Suprapubic skin (tissue), 4 donors: ENCODE measurements at places on chromosomes 3 and 15. TPM values are rescaled to one million over a fixed set of nuclear protein-coding genes. Genes with fewer than 3 reads are reported as not detected.

NIT2 gene
- 29.2 TPM for total RNA-seq

GOLGA6B gene
- total RNA-seq, result 0.80 TPM

SLC6A20 gene
- total RNA-seq, result 0.42 TPM

TP63 gene
- 326 TPM for total RNA-seq

SPSB4 gene
- total RNA-seq, result 0.81 TPM

LRTM1 gene
- not detected for total RNA-seq

PCSK6 gene
- 22.8 TPM for total RNA-seq

GRCh38 chr3:196274585-196274984 lies 12.9 kb downstream of the PCYT1A start:
- no peak for DNase-seq

GRCh38 chr3:70281663-70282062 lies 30.8 kb downstream of the MDFIC2 start:
- no peak for DNase-seq

- DNase-seq, result no peak
Measured at GRCh38 chr15:89707577-89707976, 17.0 kb downstream of the WDR93 start.

- DNase-seq, result no peak
Measured at GRCh38 chr3:165854696-165855095, 17.5 kb upstream of the BCHE start.

- no peak for DNase-seq
Measured at GRCh38 chr3:159150180-159150579, 348.3 kb downstream of the MFSD1 start.

DNA sequence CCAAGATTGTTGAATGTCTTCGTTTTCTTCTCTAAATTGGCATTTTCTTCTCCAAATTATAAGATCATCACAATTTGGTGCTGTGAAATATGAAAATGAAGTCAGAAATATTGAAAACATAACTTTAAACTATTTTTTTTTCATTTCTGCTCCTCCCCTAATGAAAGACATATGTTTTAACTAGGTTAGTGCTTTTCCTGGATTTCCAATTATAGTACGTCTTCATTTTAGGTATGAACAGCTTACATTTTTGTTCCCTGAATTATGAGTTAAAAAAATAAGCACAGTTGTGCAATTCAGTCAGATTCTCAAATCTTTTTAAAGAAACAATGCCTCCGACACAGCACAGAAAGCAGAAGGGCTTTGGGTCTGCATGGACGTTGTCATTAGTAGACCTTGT lies 83.5 kb upstream of the CFAP20DC start:
- no peak for DNase-seq

DNA sequence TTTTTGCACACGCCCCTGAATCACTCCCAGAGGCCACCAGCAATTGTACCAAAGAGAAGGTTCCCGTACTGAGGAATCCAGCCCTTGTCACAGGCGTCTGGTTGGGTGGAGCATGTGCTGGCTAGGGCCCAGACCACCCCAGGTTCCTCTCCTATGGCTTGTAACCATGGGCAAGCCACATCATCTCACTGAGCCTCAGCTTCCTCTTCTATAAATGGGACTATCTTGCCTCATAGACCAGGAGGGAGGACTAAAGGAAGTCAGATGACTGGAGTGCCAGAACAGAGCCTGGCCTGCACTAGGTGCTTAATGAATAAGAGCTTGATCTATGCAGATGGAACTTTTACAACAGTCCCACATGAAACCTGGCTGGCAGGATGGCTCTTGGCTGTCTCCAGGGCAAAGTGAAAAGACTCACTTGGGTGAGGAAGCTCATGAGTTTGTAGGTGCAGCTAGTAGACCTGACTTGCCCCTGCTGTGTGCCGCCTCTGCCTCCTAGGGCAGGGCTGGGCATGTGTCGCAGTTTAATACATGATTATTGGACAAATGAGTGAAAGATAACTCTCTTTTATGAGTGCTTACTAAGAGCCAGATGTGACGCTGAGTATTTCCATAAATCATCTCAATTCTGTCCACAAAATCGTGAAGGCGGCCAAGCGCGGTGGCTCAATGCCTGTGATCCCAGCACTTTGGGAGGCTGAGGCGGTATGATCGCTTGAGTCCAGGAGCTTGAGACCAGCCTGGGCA lies 29.3 kb downstream of the CTSH start:
- DNase-seq, result no peak

DNA sequence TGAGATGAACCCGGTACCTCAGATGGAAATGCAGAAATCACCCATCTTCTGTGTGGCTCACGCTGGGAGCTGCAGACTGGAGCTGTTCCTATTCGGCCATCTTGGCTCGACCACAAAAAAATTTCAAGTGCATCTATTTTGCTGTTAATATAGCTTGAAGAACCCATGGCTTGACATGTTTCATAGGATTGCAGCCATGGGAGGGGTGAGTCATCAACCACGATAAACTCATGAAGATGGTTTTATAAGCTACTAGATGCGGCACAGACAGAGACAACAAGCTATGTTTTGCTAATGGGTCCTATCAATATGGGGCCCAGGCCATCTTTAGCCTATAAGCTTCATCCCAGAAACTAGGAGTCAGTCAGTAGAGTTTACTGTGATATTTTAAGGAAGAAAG lies 100.4 kb upstream of the PHLDB2 start:
- DNase-seq, result no peak

DNA sequence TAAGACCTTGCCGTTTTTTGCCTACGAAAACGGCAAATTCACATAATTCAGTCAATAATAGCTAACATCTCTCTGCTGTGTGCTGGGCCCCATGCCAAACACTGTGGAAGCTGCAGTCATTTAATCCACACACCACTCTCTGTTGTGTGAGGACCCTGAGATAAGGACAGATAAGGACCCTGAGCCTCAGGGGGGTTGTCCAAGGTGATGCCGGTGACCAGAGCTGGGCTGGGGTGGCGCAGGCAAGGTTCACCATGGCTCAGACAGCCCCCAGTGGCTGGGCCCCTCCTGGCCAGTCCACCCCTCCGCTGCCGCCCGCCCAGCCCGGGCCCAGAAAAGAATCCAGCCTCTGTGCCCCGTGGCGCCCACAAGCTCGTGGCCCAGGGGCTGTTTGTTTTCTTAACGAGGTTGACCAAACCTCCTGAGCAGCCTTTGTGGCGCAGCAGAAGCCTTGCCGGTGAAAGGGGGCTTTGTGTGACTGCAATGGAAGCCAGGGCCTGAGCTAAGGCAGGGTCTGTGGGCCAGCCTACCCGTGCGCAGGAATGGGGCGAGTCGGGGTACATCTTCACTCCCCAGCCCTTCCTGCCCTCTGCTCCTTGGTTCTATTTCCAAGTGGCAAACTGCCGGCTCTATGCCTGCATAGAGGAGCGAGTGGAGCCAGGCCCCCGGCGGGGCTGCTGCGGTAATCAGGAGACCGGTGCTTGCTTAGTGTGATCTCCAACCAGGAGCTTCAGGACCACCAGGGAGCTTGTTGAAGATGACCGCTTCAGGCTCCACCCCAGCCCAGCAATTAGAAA lies 4.4 kb upstream of the SNX22 start:
- DNase-seq, result no peak

DNA sequence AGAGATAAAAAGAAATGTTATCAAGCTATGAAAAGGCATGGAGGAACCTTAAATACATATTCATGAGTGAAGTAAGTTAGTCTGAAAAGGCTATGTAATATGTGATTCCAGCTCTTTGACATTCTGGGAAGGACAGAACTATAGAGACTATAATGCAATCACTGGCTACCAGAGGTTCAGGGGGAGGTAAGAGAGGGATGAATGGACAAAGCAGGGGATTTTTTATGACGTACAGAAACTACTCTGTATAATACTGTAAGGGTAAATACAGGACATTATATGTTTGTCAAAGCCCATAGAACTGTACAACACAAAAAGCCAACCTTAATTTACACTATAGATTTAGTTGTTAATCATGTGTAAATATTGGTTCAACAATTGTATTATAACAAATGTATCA lies 46.1 kb downstream of the MCTP2 start:
- no peak for DNase-seq

DNA sequence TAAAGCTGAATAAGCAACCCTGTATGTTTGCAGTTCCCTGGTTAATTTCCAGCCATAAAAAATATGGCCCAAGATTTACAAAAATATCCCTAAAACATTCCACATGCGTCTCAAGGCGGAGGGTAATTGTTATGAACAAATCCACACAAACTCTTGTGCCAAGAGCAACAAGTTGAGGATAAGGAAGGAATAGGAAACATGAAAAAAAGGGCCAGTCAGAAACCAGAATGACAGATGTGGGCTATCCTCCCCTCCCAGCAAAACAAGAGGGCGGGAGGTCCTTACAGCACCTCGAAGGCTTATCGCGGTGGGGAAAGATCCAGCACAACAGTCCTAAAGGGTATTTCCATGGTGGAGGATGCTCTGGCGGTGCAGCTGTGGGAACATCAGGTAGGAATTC lies 155.6 kb upstream of the HES1 start:
- DNase-seq, result no peak

DNA sequence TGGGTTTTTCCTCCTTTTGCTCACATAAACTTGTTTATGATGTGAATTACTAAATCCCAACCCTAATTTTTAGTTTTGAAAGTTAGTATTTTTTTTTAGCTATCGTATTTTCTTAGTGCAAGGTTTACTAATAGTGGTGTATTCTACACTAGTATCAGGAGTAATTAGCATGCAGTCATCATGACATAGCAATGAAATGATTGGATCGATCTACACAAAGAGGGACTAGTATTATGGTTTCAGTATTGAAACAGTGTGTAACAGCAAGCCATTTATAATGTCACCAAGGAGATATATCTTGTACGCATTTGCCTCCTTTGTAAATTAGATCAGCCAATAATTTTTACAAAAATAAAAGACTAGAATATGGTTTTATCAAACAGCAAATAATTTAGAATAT lies 38.7 kb downstream of the RNF111 start:
- DNase-seq, result no peak

- no peak for DNase-seq
Measured at GRCh38 chr15:50531766-50532165, 14.7 kb downstream of the USP50 start.

DNA sequence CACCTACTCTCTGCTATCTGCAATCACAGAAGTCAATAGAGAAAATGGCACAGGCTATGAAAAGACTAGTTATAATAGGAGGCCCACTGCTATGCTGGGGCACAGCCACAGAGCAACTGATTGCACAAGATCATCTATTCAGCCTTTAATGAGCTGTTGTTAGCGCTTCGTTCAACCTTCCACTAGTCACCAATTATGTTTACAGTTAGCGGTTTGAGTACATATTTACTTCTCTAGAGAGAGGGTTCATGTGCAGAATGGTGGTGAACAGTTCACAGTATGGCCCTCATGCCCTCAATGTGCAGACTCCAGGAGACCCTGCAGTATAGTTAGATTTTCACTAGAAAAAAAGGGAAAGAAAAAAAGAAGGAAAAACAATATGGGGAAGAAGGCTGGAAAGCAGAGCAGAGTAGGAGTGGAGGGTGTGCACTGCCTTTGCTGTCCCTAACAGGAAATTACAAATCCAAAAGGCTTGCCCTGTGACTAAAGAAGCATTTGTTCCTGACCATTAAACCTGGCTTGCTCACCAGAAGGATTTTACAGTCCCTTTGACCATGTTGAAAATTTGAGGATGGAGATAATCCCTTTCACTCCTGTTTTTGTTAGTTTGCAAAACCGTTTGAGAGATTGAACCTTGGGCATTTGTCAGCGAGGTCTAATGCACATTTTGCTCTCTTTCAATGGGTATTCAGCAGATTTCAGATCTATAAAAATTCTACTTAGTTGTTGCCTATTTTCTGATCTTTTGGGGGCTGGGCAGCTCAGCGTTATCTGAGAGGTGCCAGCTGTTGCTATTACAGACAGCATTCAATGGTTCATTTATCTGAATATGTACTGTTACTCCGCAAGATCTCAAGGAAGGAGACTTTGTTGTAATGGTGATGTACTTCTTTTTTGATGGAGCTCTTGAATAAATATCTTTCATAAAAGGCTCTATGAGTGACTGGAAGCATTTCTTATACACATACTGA lies 296.1 kb downstream of the LSAMP start:
- DNase-seq, result no peak

- DNase-seq, result no peak
Measured at GRCh38 chr3:112136959-112137693, 4.1 kb upstream of the GCSAM start.

DNA sequence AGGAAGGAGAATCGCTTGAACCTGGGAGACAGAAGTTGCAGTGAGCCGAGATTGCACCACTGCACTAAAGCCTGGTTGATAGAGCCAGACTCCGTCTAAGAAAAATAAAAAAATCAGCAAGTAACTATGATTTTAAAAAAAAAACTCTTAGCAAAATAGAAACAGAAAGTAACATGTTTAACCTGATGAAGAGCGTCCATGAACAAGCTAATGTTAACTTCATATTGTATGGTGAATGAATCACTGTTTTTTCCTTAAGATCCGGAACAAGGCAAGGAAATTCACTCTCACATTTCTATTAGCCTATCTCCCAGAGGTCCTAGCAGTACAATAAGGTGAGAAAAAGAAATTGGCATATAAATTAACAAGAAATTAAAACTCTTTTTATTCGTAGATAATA lies 69.0 kb downstream of the RFX7 start:
- DNase-seq, result no peak

DNA sequence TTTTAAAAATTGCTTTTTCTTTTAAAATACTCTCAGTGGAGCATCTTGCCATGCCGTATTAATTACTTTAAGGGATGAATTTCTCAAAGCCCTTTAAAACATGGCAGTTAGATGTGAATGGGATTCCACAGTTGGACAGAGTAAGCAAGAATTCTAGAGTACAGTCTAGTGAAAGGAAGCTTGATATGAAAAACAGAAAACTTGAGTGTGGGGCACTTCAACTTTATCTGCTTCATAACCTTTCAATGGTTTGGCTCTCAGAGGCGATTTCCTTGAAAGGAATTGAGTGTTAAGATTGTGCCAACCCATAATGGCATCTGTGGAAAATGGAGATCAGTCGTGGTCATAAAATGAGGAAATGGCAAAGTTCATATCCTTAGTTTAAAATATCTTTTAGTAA lies 127.7 kb upstream of the SAMMSON start:
- no peak for DNase-seq

DNA sequence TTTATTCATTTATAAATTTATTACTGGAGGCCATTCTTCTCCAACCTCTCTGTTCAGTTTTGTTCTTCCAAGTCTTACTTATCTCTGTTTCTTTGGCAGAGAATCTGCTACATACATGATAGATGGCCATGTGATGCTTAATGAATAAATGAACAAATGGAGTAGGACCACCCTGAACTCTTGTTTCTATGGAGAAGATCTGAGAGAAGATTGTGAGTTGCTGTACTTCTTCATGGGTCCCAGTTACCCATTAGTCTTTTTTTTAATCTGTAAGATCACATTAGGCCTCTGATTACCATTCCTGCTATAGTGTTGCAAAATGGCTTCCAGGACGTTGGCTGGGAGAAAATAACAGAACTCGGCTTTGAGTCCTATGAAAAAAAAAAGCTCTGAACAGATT lies 191.9 kb upstream of the SYNPR start:
- no peak for DNase-seq

DNA sequence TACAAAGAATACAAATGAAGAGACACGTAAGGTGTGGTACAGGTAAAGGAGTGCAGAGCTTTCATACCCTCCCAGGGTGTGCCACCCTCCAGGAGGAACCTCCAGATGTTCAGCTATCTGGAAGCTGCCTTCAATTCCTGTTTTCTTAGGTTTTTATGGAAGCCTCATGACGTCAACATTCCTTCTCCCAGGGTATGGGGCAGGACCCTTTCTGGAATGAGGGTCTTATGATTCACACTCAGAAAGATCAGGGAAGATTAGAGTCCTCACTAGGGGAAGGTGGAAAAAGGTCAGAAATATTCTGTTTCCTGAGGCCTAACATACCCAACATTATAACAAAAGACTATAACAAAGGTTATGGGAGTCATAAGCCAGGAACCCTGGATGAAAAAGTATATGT lies 99.8 kb upstream of the PLCL2 start:
- DNase-seq, result no peak

GRCh38 chr15:52148403-52148802 lies 35.8 kb upstream of the BCL2L10 start:
- no peak for DNase-seq
